ENCODE measurements at places on chromosomes 3 and 15.

DNA sequence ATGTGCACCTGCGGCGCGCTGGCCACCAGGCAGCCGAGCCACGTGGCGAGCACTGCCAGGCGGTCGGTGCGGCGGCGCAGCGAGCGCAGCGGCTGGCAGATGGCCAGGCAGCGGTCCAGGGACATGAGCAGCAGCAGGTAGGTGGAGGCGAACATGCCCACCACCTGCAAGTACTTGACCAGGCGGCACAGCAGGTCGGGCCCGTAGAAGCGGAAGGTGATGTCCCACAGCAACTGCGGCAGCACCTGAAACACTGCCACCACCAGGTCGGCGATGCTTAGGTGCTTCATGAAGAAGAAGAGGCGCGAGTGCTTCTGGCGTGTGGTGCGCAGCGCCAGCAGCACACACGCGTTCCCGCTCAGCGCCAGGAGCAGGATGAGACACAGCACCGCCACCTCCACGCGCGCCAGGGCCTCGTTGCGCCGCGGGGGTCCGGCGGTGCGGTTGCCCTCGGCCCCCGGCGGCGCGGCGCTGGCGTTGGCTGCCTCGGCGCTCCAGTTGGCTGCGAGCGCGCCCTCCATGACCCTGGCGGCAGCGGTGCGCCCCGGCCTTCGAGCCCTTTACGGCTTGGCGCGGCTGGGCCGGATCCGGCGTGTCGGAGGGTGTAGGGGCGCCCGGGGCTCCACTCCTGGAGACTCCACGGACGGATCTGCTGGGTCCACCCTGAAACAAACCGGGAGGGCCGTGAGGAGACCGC, 1.6 kb downstream of the OXTR start:
- DNase-seq, result no peak

- DNase-seq, result peak; percentile 21
Observed at GRCh38 chr15:64824929-64825430, 467 bp downstream of the PIF1 start.

- no peak for DNase-seq
Observed at GRCh38 chr3:142884531-142884930, 4.4 kb downstream of the PCOLCE2 start.

DNA sequence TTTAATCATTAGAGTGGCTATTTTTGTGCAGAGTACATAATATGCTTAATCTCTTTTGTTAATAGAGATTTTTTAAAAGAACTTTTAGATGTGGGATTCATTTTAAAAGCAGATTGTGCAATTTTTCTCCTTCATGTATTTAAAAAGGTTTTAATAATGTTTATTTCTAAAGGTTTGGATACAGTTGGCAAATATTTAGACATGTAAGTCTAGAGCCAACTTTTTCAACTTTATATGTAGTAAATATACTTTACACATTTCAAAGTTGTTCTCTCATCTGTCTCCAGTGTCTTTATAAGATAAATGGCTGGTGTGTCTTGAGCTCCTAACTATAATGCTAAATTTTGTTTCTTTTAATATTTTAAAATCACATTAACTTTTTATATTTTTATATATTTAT, 22.7 kb upstream of the GOLGA8B start:
- DNase-seq, result no peak

GRCh38 chr15:90456236-90456635, 68.2 kb downstream of the IQGAP1 start:
- DNase-seq, result no peak

GRCh38 chr3:121793078-121793477, 41.8 kb downstream of the IQCB1 start:
- no peak for DNase-seq

All from HL-60 (cell line).